ENCODE measurements at places on chromosomes 2 and 18.

DNA sequence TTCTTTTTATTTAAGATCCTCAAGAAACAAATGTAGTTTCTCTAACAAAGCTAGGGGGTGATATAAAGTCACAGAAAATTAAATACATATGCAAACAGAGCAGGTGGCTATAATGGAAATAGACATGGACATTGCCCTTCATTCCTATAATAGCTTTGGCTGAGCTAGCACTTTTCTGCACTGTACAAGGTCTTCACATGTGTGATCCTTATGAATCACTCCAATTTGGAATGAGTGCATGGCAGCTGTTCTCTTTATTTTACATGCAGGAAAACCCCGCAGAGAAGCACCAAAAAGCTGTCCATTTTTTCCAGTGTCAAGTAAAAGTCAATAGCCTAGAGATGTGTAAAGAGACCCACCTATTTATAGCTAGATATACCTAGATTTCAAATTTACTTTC is 747.4 kb upstream of the SLC8A1 start:
- no peak for DNase-seq

- no peak for DNase-seq
Measured at GRCh38 chr2:40480073-40480472, 28.2 kb upstream of the SLC8A1 start.

DNA sequence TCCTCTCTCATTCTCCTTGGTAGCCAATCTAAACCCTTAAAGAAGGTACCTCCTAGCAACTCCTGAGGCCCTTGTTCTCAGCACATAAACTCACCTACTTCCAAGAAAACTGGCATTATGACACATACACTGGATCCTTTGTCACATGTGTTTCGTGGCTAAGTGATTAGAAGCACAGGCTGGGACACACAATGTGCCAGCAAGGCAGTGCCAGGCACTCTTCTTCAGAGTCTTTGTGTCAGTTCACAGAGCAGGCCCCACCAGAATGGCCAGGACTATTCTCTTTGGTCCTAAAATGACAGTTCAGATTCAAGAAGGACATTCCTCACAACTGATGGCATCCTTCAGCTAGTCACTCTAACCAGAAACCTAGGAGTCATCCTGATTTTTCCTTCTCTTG is 40.3 kb downstream of the SMC6 start:
- no peak for DNase-seq

- no peak for DNase-seq
Measured at GRCh38 chr2:230798769-230799399, 65.9 kb upstream of the ITM2C start.

DNA sequence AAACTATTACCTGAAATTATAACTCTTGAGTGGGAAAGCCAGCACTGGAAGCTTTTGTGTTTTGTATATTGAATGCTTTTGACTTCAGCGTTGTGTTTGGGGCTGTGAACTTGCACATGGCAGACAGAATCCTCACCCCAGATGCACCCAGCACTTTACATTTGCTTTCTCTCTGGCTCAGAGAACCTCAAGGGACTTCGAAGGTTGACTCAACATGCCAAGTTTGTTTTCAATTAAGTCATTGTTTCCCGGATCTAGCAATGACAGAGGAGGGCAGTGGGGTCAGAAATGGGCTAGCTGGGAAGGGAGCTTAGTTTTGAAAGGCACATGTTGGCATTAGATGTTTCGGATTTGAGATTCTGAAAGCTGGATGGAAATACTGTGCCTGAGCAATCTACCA is 22.4 kb downstream of the TET3 start:
- DNase-seq = no peak

- DNase-seq = no peak
Measured at GRCh38 chr2:239247401-239248245, 153.2 kb downstream of the HDAC4 start.

DNA sequence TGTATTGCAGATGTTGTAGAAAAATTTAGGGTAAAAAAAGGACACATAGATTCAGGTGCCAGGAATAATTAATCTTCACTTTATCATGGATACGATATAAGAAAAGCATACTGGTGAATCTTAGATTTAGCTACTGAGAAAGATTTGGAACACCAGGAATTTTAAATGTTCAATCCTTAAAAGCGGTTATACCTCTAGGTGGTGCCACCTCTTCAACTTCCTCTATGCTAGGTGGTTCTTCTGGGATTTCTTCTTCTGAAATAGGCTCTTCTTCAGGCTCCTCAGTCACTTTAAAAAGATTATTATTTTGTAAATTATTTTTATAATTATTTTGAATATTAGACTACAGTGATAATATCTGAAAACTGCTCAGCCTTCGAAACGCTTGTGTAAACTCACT is 133.1 kb downstream of the TTN start:
- no peak for DNase-seq

GRCh38 chr2:202049840-202050239 is 16.2 kb downstream of the FZD7 start:
- no peak for DNase-seq

- no peak for DNase-seq
Measured at GRCh38 chr2:237383991-237384671, 29.8 kb downstream of the COL6A3 start.

GRCh38 chr2:75276093-75277029 is 77.0 kb upstream of the TACR1 start:
- DNase-seq = no peak

GRCh38 chr2:112701052-112701451 is 19.8 kb upstream of the NT5DC4 start:
- no peak for DNase-seq

- peak; percentile 84 for DNase-seq
Measured at GRCh38 chr2:178522950-178523595, 42.8 kb downstream of the PLEKHA3 start.

- DNase-seq = no peak
Measured at GRCh38 chr2:152016181-152017120, 82.4 kb downstream of the CACNB4 start.

- no peak for DNase-seq
Measured at GRCh38 chr2:169388161-169388560, 25.8 kb upstream of the LRP2 start.

DNA sequence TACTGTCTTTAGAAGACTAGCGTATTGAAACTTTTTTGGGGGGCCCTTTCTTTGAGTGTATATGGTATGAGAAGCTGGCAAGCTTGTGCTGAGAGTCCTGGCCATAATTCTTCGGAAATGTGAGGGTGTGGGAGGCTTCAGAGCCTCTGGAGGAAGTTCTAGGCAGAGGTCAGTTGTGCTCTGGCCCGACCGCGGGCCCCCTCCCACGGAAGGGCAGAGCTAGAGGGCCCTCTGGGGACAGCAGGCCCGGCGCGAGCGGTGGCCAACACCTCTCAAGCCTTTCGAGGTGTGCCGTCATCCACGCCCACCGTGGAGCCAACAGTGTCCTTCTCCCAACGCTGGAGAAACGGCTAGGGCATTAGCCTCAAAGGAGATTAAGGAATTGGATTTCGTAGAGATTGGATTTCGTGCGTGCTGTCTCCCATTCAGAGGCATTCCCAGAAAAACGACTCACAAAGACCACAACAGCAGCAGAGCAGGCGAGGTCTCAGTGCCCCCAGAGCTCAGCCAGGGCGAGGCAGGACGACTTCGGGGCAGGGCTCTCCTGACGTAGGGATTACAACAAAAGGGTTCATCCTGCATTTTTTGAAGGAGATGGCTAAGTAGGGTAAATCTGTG is 2.2 kb upstream of the MTCL1 start:
- DNase-seq = no peak

Data from iPS DF 6.9 (cell line).